ENCODE measurements at places on chromosomes 13 and 19. TPM values are rescaled to one million over a fixed set of nuclear protein-coding genes. Genes with fewer than 3 reads are reported as not detected.

Gene ZNF681
- 2.5 TPM for total RNA-seq

Gene SLC25A41
- 0.20 TPM for total RNA-seq

- peak overlapping the region; percentile 64 for H3K27ac ChIP-seq
- peaks cover 14% of the 10 kb centered on the region for H3K4me1 ChIP-seq
- no peak overlapping the region for H3K4me3 ChIP-seq
- H3K36me3 ChIP-seq: no peaks in the 10 kb centered on the region
Observed at GRCh38 chr13:93180356-93180969, 46.1 kb upstream of the GPC6 start.

GRCh38 chr13:79711631-79712030 lies 230.7 kb downstream of the NDFIP2 start:
- no peak overlapping the region for H3K4me3 ChIP-seq
- peaks cover 22% of the 10 kb centered on the region for H3K4me1 ChIP-seq
- no peaks in the 10 kb centered on the region for H3K36me3 ChIP-seq
- no peaks in the 10 kb centered on the region for H3K27me3 ChIP-seq
- DNase-seq: no peak

GRCh38 chr19:13823256-13823655 lies 28.0 kb downstream of the ZSWIM4 start:
- H3K27ac ChIP-seq: no peak overlapping the region
- no peak for DNase-seq
- no peak overlapping the region for H3K4me3 ChIP-seq
- H3K4me1 ChIP-seq: peaks cover 6% of the 10 kb centered on the region

Gene FXYD7
- not detected for total RNA-seq

DNA sequence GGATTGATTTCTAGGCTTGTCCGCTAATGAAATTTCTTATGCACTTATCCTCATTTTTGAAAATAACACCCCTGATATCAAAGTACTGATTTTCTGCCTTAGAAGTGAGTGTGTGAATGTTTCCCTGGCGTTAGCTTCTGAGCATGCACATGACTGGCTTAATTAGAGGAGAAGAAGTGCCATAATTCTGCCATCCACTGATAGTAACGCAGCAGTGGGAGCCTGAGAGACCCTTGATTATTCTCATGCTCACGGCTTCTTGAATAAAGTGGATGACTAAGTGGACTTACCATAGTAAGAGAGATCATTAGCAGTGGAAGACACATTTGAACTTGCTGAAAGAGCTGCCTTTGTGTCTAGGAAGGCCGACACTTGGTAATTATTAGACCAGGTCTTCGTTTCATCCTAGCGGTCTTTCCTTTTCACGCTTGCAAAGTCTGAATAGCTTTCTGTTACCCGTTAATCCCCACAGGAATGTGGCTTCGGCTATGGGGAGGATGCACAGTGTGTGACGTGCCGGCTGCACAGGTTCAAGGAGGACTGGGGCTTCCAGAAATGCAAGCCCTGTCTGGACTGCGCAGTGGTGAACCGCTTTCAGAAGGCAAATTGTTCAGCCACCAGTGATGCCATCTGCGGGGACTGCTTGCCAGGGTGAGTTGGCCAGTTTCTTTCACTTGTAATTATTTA lies 45.3 kb downstream of the TNFRSF19 start:
- H3K4me3 ChIP-seq: no peak overlapping the region
- H3K36me3 ChIP-seq: peaks cover 1% of the 10 kb centered on the region
- H3K4me1 ChIP-seq: peaks cover 36% of the 10 kb centered on the region
- H3K27ac ChIP-seq: no peak overlapping the region
- no peak for DNase-seq

Gene SYCN
- not detected for total RNA-seq

GRCh38 chr19:34500656-34501120 lies 19.1 kb downstream of the WTIP start:
- no peak overlapping the region for H3K27ac ChIP-seq
- H3K4me1 ChIP-seq: peaks cover 7% of the 10 kb centered on the region
- no peak for DNase-seq
- H3K4me3 ChIP-seq: no peak overlapping the region
- peaks cover 9% of the 10 kb centered on the region for H3K36me3 ChIP-seq

- DNase-seq: no peak
- H3K36me3 ChIP-seq: no peaks in the 10 kb centered on the region
- no peaks in the 10 kb centered on the region for H3K27me3 ChIP-seq
- H3K4me3 ChIP-seq: no peak overlapping the region
- H3K27ac ChIP-seq: peak overlapping the region; percentile 92
- H3K4me1 ChIP-seq: peaks cover 17% of the 10 kb centered on the region
Observed at GRCh38 chr13:107025991-107026390, 458.1 kb upstream of the ARGLU1 start.

All from chondrocyte (in vitro differentiated cells).